ENCODE measurements at places on chromosomes 3 and 15. TPM values are rescaled to one million over a fixed set of nuclear protein-coding genes. Genes with fewer than 3 reads are reported as not detected.

DNA sequence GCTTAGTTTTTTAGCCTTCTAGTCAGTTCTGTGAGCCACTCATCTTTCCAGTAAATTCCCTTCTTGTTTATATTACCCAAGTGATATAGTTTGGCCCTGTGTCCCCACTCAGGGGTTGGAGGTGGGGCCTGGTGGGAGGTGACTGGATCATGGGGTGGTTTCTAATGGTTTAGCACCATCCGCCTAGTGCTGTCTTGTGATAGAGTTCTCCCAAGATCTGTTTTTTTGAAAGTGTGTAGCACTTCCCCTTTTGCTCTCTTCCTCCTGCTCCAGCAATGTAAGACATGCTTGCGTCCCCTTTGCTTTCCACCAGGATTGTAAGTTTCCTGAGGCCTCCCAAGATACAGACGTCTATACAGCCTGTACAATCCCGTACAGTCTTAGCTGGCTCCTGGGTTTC, 53.7 kb upstream of the INO80 start:
- H3K4me3 ChIP-seq = no peak overlapping the region
- no peak overlapping the region for H3K27ac ChIP-seq
- H3K27me3 ChIP-seq = no peaks in the 10 kb centered on the region
- no peak for DNase-seq
- no peaks in the 10 kb centered on the region for H3K4me1 ChIP-seq

DNA sequence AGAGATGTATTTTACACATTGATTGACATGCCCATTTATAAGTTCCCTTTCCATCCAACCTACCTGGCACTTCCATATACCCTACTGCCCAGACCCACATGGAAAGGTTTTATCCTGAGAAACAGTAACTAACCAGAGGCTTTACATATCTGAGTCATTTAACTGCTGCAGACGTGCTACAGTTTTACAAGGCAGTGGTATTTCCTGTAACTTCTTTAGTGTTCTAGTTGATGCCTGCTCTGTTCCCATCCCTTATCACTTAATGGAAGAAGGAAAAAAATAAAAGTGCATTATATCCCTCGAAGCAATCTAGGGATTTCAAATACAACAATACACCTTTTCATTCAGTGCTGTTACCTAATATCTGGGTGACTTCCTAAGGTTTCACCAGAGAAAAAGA, 107.1 kb downstream of the TMCO5A start:
- peaks cover 52% of the 10 kb centered on the region for H3K4me1 ChIP-seq
- no peaks in the 10 kb centered on the region for H3K36me3 ChIP-seq
- H3K27ac ChIP-seq = peak overlapping the region; percentile 44
- H3K27me3 ChIP-seq = no peaks in the 10 kb centered on the region
- DNase-seq = no peak

GRCh38 chr15:66682865-66683264, 19.2 kb upstream of the SMAD6 start:
- no peak overlapping the region for H3K4me3 ChIP-seq
- no peaks in the 10 kb centered on the region for H3K36me3 ChIP-seq
- no peaks in the 10 kb centered on the region for H3K27me3 ChIP-seq
- no peak for DNase-seq
- no peaks in the 10 kb centered on the region for H3K4me1 ChIP-seq

DNA sequence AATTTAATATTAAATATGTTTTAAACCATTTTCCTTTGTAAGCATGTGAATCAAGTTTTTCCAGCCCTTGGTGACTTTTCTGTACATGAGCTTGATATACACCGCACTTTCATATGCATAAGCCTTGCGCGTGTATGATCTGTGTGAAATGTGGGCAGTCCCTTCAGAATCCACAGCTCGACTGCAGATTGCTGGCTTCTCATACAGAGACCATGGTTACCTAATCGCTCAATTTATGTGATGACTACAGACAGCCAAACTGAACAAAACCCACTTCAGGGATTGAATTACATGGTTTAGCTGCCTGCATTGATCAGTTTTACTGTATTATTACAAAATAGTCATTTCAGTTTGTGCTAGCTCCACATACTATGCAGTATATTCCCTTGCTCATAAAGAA, 212.3 kb upstream of the NECTIN3 start:
- H3K36me3 ChIP-seq = no peaks in the 10 kb centered on the region
- no peak overlapping the region for H3K4me3 ChIP-seq
- DNase-seq = no peak
- H3K27me3 ChIP-seq = no peaks in the 10 kb centered on the region
- H3K27ac ChIP-seq = no peak overlapping the region

GRCh38 chr3:11060500-11061251, 68.1 kb downstream of the SLC6A1 start:
- H3K27me3 ChIP-seq = no peaks in the 10 kb centered on the region
- H3K36me3 ChIP-seq = no peaks in the 10 kb centered on the region
- H3K27ac ChIP-seq = no peak overlapping the region
- H3K4me1 ChIP-seq = peaks cover 11% of the 10 kb centered on the region

- H3K4me3 ChIP-seq = no peak overlapping the region
- H3K27ac ChIP-seq = no peak overlapping the region
- no peaks in the 10 kb centered on the region for H3K4me1 ChIP-seq
- no peaks in the 10 kb centered on the region for H3K27me3 ChIP-seq
- no peaks in the 10 kb centered on the region for H3K36me3 ChIP-seq
Measured at GRCh38 chr15:60568301-60568742, 89.4 kb upstream of the ICE2 start.

GRCh38 chr15:64706011-64706911, 69.1 kb downstream of the RBPMS2 start:
- H3K4me1 ChIP-seq = peaks cover 15% of the 10 kb centered on the region
- DNase-seq = no peak
- H3K36me3 ChIP-seq = no peaks in the 10 kb centered on the region
- no peak overlapping the region for H3K27ac ChIP-seq

- H3K27ac ChIP-seq = no peak overlapping the region
- H3K36me3 ChIP-seq = no peaks in the 10 kb centered on the region
- no peaks in the 10 kb centered on the region for H3K27me3 ChIP-seq
- DNase-seq = no peak
Measured at GRCh38 chr3:89974903-89975519, 867.6 kb downstream of the EPHA3 start.

GRCh38 chr15:62452667-62453066, 287.6 kb upstream of the C2CD4B start:
- no peaks in the 10 kb centered on the region for H3K27me3 ChIP-seq
- no peak for DNase-seq
- H3K27ac ChIP-seq = no peak overlapping the region
- no peak overlapping the region for H3K4me3 ChIP-seq
- no peaks in the 10 kb centered on the region for H3K36me3 ChIP-seq

GRCh38 chr3:10547841-10548783, 42.7 kb upstream of the ATP2B2 start:
- no peaks in the 10 kb centered on the region for H3K27me3 ChIP-seq
- no peak overlapping the region for H3K4me3 ChIP-seq
- H3K36me3 ChIP-seq = no peaks in the 10 kb centered on the region
- no peak for DNase-seq
- peaks cover 16% of the 10 kb centered on the region for H3K4me1 ChIP-seq

The USF3 gene
- polyA plus RNA-seq = 10.6 TPM

The CEMIP gene
- polyA plus RNA-seq = 2.2 TPM

The LSAMP gene
- polyA plus RNA-seq = 0.12 TPM

The GOLGA8J gene
- not detected for polyA plus RNA-seq
